Activated CD8-positive, alpha-beta memory T cell treated with anti-CD3 and anti-CD28 coated beads, Interleukin-2, amount 50 U/mL, for 4 hours (primary cell): ENCODE measurements at places on chromosomes 3 and 15.

- DNase-seq: no peak
These were observed 26.1 kb upstream of the ZCWPW2 start for GRCh38 chr3:28322464-28322863.

DNA sequence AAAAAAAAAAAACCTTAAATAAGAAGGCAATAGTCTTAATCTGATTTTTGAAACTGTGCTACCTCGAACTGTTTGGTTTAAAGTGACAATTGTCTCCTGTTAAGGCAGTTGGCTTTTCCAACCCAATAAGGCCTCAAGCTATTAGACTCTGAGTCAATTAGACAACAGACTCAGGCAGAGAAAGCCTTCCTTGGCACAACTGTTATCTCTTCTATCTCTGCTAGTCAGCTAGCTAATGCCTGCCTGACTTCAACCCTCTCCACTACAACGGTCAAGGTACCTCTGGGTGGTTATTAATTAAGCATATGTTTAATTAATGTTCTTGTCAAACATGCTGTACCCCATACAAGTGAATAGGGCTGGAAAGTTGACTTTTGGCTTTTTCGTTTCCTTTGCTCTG, 110.2 kb upstream of the NLGN1 start:
- DNase-seq: no peak

DNA sequence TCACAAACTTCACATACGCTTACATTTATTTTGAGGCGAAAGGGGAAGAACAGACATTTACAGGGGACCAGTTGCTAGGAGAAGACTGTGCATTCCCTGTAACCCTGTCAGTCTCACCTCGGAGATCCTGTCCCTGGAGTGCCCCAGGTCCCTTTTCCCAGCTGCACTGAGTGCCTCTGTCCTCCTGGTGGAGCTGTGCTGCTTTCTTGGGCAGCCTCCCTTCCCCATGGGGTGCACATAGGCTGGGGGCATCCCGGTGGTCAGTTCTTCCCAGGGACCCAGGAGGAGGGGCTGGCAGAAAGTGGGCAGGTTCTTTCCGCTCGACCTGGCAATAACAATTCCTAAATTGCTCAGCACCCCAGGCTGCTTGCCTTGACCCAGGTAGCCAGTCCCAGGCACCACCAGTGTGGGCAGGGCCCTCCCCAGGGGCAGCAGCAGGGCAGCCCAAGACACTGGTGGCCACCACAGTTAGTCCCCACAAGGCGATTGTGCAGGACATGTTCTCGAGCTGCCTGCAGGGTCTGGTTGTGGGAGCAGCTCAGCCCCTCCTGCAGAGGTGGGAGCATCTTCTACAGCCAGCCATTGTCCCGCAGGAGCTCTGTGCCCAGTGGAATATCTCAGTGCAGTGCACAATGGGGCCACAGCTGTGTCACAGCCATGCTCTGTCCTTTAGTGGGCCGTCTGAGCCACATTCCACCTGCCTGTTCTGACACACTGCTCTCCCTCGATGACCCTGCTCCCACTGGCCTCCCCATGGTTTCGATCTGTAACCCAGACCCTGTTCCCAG, 36.3 kb downstream of the APBA2 start:
- DNase-seq: no peak

DNA sequence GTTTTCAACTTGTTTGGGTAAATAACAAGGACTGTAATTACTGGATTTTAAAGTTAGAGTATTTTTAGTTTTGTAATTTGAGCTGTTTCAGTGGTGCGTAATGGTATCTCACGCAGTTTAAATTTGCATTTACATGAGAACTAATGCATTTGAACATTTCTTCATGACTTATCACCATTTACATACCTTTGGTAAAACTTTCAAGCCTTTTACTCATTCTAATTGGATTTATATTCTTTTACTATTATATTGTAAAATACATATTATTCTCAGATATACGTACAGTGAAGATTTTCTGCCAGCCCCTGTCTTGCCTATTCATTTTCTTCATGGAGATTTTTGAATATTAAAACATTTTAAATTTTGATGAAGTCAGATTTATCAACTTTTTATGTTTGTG, 703.8 kb downstream of the MECOM start:
- DNase-seq: no peak

DNA sequence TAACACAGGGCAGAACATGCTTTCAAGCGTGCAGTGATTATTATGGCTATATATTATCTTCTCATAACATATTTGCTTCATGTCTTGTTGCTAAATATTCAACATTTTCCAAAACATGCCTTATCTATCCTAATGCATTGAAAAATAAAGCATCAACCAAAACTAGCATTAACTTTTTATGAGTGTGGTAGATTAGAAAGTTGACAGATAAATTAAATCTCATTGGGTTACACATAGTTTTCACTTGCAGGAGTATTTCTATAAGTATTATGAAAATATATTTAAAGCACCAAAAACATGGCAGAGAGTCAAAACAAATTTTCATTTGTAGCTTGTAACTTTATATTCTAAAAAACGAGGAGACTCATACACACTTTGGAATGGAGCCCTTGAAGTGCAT, 141.5 kb downstream of the CADM2 start:
- DNase-seq: no peak

DNA sequence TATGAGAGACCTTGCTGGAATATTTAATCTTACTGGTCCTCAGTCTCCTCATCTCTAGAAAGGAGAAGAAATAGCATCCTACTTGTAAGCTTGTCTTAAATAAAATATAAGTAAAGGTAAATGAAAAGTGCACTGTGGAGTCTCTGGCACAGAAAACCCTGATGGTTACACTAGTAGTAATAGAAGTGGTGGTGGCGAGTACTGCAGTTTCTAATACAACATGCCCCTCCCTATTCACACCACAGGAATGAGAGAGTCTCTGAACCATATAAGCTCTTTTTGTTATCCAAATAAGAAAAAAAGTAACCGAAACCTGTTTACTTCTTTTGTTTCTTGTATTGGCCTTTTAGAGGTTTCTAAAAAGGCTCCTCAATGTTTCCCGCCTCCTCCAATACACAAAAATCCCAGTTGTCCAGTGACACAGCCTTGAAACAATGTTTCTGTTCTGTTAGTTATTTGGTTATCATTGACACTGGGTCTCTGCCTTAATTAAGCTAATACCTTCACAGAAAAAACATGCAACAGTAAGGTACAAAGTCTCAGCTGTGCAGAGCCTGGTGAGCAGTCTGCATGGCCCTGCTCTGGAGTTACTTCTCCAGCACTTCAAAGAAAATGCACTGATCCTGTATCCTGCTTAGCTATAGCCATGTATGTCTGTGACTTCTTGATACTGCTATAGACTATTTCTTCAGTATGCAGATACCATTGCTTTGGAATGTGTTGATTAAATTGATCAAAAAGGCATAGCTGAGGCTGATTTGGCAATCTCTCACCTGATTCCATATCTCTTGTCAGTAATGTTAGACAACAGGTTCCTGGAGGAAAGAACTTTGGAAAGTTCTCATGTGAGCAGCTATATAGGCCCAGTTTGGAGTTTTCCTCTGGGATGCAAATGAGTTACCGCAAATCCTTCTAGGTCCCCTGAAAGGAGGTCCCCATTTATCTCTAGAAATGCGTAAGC, 315.6 kb upstream of the IL12A start:
- DNase-seq: no peak

DNA sequence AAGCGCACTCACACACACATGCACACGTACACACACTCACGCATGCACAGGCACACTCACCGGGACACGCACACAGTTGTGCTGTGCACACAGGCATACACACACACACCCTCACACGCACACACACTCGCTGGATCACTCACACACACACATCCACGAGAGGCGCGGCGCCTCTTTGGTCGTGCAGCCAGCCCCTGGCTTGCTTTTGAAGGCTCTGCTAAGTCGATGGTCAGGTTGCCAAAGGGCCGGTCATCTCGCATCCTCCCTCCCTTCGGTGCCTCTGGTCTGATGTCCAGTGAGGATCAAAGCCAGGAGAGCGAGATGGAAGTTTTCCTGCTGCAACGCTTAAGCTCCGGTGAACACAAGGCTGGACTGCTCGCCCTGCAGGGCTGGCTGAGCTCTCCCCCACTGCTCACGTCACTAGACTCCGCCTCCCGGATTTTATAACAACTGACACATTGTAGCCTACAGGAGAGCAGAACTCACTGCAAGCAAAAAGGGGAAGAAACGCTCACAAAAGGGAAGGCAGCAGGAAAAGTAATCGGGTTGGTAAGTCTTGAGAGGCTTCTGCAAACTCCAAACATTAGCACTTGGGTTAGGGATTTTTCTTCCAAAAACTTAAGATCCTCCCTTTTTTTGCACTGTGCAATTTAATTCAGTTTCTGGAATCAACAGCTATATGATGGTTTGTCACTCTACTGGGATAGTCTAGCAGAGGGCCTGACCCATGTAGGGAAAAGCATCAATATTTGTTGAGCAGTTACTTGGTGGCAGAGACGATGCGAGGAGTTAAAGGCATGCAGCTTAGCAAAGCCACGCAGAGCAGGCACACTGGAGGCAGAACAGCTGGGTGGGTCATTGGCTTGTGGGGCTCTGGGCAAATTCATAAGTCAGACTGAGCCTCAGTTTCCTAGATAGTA, at the start of gene SRGAP3:
Gene SRGAP3, minus strand, starts transcription at position 374 of the 920 bp plus-strand sequence. CDS start 695 bp downstream, outside the sequence.
- DNase-seq: peak; percentile 73

DNA sequence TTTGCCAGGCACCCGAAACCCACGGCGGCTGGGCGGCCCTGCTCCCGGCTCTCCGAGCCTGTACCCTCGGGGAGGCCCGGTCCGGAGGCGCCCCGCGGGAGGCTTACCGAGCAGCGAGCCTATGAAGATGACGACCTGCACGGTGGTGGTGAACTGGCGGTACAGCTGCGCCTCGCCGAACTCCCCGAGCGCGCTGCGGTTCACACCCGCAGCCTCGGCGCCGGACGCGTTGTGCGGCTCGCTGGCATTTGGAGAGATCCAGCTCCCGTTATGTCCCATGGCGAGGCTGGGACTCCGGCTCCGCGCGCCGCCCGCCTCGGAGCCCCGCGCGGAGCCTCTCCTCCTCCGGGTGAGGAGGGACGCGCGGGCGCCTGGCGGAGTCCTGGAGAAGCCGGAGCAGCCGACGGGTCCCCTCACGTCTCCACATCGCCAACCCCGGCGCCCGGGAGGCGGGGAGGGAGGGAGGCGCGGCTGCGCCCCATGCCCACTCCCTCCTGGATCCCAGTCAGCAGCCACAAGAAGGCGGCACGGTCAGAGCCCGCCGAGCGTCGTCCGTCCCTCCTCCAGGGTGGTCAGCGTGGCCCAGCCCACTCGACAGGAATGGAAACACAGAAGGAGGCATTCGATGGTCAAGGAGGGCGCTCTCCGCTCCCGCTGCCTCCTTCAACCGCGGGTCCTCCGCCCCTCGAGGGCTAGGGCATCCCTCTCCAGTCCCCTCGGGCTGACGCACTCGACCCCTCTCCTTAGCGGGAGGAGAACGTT, at the start of gene GPR176:
Gene GPR176, minus strand, starts transcription at position 519 of the 762 bp plus-strand sequence. Its CDS starts 240 bp downstream, at position 279.
- peak; percentile 28 for DNase-seq
